KG1 (cell line): ENCODE measurements at places on chromosomes 3 and 15.

DNA sequence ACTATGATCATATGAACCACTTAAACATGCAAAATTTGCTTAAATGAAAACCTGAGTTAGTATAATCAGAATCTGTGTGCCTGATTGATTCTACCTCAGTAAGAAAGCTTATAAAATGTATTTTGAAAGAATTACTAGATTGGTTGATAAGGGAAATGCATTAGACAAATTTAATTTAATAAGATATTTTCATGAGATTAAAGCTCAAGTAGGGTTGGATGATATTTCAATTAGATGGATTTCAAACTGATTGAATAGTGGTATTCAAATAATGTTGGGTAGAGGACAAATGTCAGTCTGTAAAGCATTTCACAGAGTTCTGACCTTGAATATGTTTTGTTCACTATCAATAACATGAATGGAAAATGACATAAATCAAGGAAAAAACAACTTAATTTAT, 780.4 kb upstream of the ALCAM start:
- no peak for DNase-seq

GRCh38 chr15:51484781-51485180, 137.8 kb downstream of the DMXL2 start:
- DNase-seq = no peak

GRCh38 chr3:124140746-124141145, 148.8 kb upstream of the ROPN1 start:
- no peak for DNase-seq

GRCh38 chr15:85333132-85333831, 47.1 kb upstream of the AKAP13 start:
- DNase-seq = no peak

- DNase-seq = no peak
These were observed 174.4 kb downstream of the STAG1 start for GRCh38 chr3:136577791-136578190.

DNA sequence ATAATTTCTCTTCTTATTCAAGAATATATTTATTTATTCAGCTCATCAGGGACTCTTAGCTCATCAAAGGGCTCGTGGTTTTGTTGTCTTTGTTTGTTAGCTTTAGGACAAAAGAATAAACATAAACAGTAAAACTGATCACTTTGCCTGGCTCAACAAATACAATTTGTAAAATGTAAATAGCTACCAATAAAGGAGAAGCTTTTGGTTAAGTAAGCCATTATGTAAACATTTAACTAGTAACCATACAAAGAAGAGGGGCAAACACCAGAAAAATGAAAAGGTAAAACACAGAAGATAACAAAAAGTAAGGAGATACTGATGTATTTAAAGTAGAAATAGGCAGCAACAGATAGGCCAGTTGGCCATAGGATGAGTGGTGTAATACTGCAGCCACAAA, 761.7 kb downstream of the ROBO1 start:
- no peak for DNase-seq

DNA sequence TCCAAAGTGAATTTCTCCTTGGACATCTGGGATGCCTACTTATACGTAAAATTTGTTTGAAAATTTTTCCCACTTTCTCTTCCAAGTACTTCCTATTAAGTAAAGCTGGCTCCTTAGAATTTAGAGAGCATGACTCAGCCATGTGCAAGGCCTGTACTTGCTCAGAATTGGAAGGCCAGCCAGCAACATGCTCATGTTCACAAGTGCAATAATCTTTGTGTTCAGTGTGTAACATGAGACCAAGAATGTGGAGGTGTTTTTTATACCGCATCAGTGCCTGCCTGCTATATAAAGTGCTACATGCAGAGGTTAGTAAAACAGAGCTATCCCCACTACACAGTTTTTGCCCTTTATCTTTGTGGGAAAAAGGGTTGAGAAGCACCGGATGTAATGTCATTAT, 151.9 kb upstream of the FEZF2 start:
- no peak for DNase-seq

- DNase-seq = no peak
These were observed 695.7 kb upstream of the NECTIN3 start for GRCh38 chr3:110375751-110376518.

- DNase-seq = no peak
These were observed 82.7 kb downstream of the IGF1R start for GRCh38 chr15:98730860-98731711.

- no peak for DNase-seq
These were observed 28.1 kb upstream of the CLDN16 start for GRCh38 chr3:190359813-190360212.

DNA sequence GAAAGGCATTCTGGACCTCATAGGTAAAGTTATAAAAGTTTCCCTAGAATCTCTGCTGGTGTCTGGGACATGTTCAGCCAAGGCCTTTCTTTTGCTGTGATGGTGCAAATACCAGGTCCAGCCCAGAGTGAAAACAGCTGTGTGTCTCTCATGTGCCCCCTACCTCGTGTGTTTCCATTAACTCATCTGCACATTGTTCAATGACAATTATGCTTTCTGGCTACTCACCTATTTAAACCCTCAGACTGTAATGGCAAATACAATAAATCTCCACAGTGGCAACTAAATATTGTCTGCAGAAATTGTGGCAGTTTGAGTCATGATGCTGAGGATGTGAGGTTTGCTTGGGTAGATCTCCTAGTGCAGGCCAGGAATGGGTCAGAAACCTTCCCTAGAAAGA, 53.1 kb upstream of the GALNT15 start:
- DNase-seq = no peak

DNA sequence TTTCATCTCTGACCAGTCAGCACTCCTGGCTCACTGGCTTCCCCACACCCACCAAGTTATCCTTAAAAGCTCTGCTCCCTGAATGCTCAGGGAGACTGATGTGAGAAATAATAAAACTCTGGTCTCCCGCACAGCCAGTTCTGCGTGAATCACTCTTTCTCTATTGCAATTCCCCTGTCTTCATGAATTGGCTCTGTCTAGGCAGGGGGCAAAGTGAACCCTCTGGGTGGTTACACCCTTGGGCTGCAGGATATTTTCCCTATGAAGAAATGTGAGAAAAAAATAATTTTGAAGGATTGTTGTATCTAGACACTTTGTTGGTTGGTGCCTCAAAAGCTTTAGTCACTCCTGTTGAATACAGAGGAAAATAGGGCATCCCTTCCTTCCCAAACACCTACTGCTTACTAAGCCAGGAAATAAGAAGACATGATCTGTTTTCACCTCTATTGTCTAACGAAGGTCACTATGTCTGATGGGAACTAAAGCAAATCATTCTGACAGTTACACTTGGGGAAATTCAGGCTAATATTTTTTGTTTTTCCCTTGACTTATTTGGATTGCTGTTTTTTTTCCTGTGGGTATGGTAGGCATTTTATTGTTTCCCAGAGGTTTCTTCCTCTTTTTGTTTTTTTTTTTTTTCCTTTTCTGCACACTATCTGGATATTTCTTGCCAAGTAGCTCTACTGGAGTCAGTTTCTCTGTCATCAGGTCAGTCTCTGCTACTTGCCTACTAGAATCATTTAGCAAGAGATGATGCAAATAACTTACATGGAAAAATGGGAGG, 15.3 kb upstream of the TNFSF10 start:
- no peak for DNase-seq

- DNase-seq = no peak
These were observed 53.7 kb downstream of the NR1I2 start for GRCh38 chr3:119835556-119835955.

DNA sequence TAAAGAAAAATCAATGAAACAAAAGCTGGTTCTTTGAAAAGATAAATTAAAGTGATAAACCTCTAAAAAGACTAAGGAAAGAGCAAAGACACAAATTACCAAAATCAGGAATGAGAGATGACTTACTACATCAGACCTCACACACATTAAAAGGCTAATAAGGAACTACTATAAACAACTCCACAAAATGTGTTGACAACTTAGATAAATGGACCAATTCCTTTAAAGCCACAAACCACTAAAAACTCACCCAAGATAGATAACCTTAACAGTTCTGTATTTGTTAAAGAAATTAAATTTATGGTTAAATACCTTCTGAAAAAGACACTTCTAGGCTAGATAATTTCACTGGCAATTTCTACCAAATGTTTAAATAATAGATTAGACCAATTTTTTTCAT, 170.4 kb downstream of the SMAD6 start:
- no peak for DNase-seq

DNA sequence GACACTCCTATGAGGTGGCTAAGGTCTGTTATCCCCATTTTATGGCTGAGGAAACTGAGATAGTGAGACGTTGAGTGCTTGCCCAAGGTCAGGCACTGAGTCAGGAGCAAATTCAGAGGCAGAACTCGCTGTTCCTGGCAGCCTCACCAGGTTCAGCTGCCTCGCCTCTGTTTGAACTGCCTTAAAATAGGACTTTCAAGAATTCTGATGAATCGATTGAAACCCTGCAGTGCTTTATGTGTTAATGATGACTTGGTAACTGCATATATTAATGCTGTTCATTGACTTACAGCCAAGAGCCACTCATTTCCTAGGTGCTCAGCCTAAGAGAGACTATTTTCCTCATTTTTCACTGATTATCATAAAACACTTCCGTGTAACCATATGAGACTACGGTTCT, 79.5 kb upstream of the BHLHE40 start:
- DNase-seq = no peak

DNA sequence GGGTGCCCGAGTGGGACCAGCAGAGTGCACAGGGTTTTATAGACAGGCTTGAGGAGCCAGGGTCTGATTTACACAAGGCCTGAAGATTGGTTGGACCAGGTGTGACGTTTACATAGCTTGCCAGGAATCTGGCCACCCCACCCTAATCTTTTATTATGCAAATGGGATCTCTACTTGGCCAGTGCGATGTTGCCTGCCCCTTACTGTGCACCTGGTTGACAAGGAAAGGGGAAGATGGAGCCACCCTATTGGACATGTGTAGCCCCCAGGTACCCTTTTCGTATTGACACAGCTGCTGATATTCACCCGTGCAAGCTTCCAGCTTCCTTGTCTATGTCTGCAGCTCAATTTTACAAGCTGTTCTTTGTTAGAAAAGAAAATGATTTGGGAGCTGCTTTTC, 132.0 kb downstream of the ARNT2 start:
- DNase-seq = no peak

- no peak for DNase-seq
These were observed 87.2 kb downstream of the HMG20A start for GRCh38 chr15:77507911-77508310.

- no peak for DNase-seq
These were observed 110.1 kb downstream of the CADM2 start for GRCh38 chr3:85068911-85069310.

- DNase-seq = no peak
These were observed 251.6 kb upstream of the ZPLD1 start for GRCh38 chr3:102183186-102183585.

GRCh38 chr3:133119176-133119575, 81.0 kb downstream of the TMEM108 start:
- no peak for DNase-seq

DNA sequence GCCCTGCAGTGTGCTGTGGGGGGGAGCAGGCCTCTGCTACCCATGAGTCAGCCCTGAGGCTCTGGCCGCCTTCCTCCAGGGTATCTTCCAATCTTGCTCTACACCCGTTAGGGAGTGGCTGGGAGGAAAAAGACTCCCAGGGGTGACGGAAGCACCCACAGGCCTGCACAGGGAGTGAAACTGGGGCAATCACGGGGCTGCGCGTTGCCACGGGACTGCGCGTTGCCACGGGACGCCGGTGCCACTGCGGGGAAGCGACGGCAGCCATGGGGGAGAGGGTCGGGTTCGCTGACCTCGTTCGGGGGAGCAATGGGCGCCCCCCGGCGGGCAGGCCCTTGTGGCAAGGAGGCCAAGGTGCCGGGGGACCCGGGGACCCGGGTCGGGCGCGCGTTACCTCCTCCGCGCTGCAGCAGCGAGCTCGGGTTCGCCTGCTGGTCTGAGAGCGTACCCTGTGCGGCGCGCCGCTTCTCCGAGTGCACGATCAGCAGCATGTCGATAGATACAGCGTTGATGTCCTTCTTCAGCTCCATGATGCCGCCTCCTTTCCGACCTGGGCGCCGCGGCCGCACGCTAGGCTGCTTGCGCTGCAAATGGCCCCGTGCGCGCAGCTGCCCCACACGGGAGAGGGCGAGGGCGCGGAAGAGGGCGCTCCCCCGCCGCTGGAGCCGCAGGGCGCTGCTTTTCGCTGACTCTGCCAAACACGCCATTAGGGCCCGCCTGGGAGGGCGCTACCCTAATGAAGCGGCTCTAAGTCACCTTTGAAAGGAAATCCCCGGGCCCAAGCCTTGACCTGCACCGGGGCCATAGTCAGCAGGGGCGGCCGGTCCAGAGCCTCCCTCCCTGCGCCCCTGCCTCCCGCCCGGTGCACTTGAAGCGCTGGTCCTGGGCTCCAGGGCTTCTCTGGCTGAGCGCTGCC, at the start of gene KY:
Gene KY (minus strand): TSS at position 592 of the 916 bp plus-strand sequence. CDS start 62 bp downstream, at position 530.
- peak; percentile 11 for DNase-seq

GRCh38 chr3:197149-197827, 725 bp downstream of the CHL1 start:
- DNase-seq = no peak

DNA sequence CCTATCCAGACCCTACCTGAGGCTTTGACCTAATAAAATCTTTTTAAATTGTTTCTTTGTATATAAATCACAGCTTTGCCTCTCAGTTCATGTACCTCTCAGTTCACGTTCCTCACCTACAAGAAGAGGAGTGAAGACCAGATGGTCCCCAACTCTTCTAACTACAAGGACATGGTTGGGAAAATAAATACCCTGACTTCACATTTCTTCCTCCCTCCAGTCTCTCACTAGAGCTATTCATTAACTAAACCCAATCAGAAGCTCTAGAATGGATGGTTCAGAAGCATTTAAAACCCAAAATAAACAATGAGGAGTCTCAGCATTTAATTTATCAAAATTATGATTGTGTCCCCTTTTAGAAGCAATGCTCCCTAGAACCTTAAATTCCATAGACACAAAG, 97.3 kb upstream of the AGTR1 start:
- DNase-seq = no peak

GRCh38 chr3:133401374-133402135, 1.7 kb downstream of the BFSP2 start:
- DNase-seq = no peak

- DNase-seq = no peak
These were observed 972.8 kb downstream of the PLOD2 start for GRCh38 chr3:145188079-145188770.

- DNase-seq = no peak
These were observed 24.1 kb upstream of the VEPH1 start for GRCh38 chr3:157527131-157527881.

DNA sequence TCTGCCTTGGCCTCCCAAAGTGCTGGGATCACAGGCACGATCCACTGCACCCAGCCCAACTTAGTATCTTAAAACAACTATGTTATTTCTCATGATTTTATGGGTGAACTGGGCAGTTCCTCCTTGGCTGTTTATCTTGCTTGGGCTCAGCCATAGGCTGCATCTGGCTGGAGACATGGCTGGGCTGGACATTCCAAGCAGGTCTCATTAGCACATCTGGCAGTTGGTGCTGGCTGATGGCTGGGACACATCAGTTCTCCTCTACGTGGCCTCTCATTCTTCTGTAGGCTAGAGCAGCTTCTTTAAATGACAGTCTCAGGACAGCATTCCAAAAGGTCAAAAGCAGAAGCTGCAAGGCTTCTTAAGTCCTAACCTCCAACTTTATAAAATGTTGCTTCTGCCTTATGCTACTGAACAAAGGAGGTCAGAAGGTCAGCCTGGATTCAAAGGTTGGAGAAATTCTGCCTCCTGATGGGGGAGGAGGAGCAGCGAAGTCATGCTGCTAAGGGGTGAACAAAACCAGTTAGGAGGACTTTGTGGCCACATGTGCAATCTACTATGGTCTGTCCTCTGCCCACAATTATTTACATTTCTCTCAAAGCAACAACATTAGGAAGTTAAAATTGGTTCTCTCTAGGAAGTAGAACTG, 144.0 kb downstream of the AQP9 start:
- DNase-seq = no peak

- no peak for DNase-seq
These were observed 9.9 kb upstream of the KNL1 start for GRCh38 chr15:40584191-40584590.

GRCh38 chr3:114855839-114856238, 291.2 kb downstream of the ZBTB20 start:
- no peak for DNase-seq
